Non-pigmented ciliary epithelial cell (primary cell): ENCODE measurements at places on chromosomes 6 and 20.

- peak; percentile 8 for DNase-seq
Observed at GRCh38 chr6:137145421-137145820, 28.0 kb downstream of the IL22RA2 start.

GRCh38 chr20:64113796-64114355 is 6.5 kb upstream of the NPBWR2 start:
- DNase-seq: no peak

DNA sequence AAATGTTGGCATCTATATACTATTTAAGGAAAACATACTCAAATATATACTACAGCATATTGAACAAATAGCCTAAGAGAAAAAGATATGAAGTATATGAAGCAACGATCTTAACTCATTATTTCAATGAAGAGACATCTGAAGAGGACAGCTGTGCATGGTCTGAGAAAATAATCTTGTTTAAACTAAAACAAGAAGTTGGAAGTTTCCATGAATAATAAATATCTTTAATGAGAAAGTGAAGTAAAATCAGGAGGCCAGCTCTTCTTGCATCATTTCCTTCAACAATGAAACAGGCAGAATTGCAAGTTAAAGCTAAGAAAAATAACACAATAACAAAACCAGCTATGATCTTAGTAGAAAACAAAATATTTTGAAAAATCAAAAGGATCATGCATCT is 1265.4 kb upstream of the MAP3K7 start:
- no peak for DNase-seq

DNA sequence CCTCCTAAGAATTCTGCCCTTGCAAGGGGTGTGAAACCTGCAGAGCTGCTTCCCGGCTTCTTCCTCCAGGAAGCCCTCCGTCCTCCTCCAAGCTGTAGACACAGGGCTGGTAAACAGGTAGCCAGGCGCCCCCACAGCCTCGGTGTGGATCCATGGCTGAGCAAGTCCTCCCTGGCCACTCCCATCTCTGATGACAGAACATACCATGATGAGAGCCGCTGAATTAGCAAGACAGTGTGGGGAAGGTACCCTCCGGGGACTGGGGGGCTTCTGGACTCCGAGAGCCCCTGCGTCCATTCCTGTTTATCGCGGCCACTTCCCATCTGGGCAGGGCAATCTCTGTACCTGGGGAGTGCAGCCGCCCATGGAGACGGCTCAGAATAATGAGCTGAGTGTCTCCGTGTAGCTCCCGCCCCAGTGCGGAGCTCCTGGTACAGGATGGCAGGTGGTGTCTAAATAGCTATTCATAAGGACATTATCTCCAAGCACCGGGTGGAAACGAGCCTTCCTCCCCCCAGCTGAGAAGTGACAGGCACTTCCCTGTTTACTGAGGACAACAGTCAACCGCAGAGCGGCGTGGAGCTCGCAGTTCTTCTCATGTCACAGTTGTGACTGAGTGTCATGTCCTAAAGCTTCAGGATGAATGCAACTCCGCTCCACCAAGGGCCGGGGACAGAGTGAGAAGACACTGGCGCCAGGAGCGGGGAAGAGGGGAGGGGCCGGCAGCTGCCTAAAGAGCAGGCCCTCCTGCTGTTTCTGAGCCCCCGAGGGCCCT is 22.7 kb upstream of the NTSR1 start:
- no peak for DNase-seq

DNA sequence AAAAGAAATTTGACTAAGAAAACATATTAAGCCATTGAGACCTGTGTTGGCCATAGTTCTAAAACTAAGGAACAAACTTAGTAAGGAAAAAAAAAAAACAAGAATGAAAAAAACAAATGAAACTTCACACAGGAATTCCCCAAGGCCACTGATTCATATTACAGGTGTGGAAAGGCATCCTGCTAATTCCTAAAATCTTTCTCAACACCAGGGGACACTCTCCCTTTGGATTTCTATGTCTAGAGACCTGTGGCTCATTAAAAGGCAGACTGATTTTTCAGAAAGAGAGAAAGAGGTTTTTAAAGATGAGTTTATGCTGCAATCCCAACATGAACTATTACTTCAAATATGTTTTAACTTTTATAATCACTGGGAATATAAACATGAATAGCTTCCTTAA is at the start of gene OR12D1:
Gene OR12D1 (plus strand): TSS at position 341 of the 400 bp plus-strand sequence.
- no peak for DNase-seq

- DNase-seq: no peak
Observed at GRCh38 chr6:61203966-61204496, 1082.0 kb downstream of the KHDRBS2 start.

DNA sequence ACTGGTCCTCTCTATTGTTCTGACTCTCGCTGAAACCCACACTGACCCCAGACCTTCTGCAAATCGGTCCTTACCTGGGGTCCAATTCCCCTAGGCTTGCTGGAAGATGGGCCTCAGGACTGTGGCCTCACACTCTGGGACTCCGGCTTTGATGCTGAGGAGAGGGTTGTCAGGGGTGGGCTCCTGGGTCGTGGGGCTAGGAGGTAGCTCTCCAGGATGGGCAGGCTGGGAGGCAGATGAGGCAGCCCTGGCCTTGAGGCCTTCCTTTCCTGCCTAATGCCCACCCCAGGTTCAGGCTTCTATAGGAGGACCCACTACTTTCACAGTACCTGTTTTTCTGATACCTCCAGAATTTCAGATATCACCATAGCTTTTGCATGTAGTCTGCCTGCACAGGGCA is 21.4 kb downstream of the HLA-F start:
- no peak for DNase-seq

DNA sequence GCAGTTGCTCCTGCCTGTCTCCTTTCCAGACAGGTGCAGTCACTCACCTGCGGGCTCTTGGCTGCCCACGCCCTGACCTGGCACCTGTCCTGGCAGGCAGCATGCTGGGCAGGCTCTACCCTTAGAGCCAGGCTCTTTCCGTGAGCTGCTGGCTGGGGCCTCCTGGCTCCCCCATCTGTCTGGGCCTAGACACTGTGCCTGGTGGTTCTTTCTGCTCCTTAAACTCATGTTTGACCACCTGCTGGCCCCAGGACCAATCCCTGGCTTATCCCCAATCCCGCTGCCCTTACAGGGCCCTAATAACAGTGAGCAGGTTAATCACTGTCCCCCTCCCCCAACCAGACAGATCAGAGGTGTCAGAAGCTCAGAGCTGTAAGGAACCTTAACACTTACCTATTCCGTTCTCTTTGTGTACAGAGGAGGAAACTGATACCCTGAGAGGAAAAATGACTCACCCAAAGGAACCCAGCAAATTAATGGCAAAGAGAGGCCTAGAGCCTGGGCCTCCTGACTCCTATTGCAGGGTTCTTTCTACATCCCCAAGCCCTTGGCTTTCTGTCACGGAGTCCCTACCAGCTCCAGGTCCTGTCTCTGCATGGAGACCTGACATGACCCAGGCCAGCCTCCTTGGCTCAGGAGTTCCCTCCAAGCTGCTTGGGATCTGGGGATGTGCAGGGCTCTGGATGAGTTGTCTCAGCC is 54.7 kb downstream of the RAB44 start:
- no peak for DNase-seq

DNA sequence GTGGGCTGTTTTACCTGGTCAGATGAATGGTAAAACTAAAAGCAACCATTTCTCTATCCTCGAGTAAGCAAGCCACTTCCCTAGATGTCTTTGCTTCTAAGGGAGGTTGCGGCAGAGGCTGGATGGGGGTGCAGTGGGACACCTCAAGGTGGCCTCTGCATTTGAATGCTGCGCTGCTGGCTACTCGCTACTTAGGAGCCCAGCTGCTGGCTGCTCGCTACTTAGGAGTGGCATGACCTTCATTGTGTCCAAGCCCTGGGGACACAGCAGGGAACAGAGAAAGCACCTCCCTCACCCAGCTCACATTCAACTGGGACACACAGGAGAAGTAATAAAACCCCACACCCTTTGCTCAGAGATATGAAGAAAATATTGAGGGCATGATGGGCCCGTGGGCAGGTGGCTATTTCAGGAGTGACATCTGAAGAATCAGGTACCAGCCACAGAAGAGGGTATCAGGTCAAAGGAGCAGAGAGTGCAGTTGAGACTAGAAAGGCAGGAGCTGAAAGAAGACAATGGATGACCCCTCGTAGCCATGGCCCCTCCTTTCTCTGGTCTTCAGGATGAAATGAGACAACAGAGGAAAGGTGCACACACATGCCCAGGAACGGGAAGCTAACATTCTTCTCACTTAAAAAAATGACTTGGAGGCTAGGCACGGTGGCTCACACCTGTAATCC is 149.4 kb downstream of the ZMYND8 start:
- no peak for DNase-seq

DNA sequence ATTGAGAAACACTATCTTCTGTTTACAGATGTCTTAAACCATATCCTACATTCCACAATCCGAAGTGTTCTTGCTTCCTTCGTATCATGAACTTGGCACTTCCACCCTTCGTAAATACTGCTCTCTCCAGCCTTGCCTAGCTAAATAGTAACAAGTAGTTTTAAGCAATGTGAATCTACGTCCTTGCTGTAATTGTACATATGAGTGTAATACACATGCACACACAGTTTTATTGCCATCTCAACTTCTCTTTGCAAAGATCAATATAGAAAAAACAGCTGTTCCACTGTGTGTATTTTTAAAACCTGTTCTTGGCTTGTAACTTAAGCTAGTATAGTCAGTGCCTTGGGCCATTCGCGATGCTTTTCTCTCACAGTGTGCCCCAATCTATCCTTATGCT is 1524.7 kb downstream of the GRIK2 start:
- DNase-seq: no peak

DNA sequence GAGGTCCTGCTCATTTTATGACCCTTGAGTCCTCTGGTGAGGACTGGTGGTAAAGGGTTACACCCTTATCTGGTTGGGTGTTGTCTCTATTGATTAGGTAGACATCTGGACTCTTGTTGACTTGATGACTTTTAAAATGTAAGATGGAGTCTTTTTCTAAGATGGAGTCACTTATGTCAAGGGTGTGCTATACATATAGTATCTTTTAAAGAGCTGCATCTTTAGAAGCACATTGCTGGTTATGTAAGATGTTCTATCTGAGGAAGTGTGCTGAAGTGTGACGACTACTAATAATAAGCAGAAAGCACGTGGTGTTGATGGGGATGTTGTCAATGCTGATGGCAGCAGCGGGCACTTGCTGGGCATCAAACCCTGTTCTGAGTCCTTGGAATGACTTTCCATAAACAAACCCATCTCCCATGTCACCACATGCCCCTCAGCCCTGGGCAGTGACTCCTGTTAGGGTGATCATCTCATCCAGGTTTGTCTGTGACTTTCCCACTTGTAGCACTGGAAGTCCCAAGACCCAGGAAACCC is 229.6 kb downstream of the EYA2 start:
- DNase-seq: no peak

GRCh38 chr6:38241200-38241871 is 398.4 kb downstream of the BTBD9 start:
- DNase-seq: no peak

- no peak for DNase-seq
Observed at GRCh38 chr6:14707971-14708465, 537.9 kb upstream of the JARID2 start.

DNA sequence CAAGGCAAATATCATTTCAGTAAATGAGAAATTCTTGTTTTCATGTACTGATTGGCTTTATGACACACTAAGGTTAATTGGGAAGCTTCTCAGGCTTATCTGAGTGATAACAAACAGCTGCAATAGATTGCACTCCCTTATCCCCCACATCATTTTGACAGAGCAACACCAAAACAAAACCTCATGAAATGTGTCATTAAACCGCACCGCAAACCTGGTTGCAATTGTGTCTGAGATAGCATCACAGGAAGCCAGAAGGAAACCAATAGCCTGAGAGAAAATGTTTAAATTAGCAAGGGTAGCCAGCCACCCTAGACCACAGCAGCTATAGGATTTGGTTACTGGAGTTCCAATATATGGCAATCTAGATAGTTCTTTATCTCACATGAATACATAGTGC is 31.6 kb upstream of the LAMA4 start:
- DNase-seq: no peak

DNA sequence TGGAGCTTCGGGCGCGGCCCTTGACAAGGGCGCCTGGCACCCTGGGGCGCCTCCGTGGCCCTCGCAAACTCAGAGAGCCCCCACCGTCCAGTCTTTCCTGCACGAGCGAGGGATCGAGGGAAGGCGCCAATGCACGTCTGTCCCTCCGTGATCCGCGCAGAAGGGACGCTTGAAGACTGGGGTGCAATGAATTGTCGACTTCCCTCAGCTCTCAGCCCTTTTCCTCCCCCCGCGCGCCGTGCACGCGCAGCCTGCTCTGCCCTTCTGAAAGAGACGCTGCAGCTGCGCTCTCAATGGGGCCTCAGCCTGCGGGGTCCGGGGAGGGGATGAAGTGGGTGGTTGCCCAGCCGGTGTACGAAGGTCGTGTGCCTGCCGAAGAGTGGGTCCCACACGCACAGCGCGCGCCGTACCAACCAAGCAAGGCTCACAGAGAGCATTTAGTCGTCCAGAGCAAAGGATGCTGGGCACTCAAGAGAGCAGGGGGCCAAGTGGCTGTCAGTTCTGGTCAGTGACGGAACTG is 5.5 kb upstream of the SOX4 start:
- no peak for DNase-seq

DNA sequence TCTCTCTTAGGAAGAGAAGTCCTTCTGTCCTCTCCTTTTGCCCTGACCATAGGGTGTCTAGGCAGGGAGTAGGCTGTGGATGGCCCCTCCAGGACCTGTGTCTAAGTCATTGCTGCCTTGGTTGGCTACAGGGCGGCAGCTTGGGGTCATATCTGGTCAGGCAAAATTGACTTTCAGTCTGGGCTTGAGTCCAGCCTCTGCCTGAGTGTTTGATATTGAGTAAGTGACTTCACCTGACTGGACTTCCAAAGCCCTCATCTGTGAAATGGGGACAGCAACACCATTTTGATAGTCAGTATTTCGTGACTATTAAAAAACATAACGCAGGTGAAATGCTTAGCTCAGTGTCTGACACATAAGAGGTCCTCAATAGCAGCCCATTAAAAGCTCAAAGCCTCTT is 4.6 kb downstream of the TGM3 start:
- DNase-seq: no peak

DNA sequence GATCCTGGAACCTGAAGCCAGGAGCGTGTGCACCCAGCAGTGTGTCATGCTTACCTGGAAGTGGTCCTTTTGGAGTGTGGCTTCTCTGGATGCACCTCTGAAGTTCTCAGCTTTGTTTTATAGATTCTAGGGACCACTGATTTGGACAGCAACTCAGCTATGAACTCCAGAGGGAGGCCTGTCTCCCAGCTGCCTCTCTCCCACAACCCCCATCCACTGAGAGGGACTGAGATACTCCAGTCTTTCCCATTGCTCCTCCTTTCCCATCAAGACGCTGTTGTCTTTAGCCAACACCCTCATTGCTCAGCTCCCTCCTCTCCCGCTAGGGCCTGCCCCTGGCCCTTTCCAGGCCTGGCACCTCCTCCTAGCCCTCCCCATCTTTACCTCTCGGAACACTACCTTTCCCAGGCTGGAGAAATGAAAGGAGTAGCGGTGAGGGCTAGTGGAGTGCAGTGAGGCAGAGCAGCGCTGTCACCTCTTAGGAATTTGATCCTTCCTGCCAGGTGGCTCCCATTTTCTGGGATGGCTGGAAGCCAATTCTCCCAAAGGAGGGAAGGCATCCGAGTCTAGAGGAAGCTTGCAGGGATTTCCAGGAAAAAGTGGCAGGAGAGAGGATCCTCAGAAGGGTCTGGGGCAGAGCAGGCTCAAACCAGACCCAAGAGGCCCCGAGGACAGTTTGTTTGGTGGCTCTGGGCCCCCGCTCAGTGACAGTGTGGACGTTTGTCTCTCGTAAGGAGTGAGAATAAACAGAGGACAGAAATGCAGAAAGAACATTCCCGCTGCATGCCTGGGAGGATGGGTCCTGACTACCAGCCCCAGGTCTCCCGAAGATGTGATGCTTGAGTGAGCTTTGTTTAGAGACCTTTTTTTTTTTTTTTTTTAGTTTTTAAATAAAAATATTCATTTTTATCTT is at the start of gene LRRN4:
Gene LRRN4 (minus strand): TSS at position 285 of the 913 bp plus-strand sequence. CDS start 1,261 bp downstream, outside the sequence.
- no peak for DNase-seq

- DNase-seq: no peak
Observed at GRCh38 chr6:166258854-166259276, 49.3 kb downstream of the PRR18 start.
